Psoas muscle (tissue), 8 donors: ENCODE measurements at places on chromosomes 12 and 14. TPM values are rescaled to one million over a fixed set of nuclear protein-coding genes. Genes with fewer than 3 reads are reported as not detected.

DNA sequence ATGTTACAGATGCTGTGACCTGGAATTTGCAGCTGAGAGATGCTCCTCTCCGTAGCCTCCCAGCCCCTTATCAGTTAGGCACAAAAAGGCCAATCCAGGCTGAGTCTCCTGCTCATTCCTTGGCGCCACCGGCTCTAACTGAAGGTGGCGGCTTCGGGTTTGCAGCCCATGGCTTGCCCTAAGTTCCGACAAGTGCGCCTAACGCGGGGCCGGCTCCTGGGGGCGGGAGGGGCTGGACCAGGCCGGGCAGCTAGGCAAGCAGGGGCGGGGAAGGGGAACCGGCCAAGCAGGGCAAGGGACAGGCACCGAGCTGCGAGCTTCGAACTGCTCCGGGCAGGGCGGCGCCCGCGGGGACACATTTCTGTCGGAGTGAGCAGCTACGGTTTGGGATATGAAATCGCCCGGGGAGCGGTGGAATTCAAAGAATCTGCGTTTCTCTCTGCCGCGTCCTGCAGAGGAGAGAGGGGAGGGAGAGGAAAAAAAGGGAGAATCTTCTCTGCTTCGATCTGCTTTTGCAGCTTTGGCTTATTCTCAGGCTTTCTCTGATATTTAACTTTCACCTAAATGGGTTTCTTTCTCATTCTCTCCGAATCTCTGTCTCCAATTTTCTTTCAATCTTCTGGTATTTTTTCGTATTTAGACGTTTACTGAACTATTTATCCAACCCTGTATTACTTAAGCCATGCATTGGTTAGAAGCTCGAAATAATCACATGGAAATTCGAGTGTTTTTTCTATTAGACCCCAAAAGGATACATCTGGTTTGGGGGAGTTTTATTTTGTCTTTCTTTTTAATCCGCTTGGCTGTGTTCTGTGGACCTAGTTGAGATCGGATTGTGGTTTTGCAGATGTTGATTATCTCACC, 1.6 kb upstream of the HOXC12 start:
- no peaks in the 10 kb centered on the region for H3K4me1 ChIP-seq
- H3K36me3 ChIP-seq, result no peaks in the 10 kb centered on the region
- H3K4me3 ChIP-seq, result no peak overlapping the region
- DNase-seq, result no peak

DNA sequence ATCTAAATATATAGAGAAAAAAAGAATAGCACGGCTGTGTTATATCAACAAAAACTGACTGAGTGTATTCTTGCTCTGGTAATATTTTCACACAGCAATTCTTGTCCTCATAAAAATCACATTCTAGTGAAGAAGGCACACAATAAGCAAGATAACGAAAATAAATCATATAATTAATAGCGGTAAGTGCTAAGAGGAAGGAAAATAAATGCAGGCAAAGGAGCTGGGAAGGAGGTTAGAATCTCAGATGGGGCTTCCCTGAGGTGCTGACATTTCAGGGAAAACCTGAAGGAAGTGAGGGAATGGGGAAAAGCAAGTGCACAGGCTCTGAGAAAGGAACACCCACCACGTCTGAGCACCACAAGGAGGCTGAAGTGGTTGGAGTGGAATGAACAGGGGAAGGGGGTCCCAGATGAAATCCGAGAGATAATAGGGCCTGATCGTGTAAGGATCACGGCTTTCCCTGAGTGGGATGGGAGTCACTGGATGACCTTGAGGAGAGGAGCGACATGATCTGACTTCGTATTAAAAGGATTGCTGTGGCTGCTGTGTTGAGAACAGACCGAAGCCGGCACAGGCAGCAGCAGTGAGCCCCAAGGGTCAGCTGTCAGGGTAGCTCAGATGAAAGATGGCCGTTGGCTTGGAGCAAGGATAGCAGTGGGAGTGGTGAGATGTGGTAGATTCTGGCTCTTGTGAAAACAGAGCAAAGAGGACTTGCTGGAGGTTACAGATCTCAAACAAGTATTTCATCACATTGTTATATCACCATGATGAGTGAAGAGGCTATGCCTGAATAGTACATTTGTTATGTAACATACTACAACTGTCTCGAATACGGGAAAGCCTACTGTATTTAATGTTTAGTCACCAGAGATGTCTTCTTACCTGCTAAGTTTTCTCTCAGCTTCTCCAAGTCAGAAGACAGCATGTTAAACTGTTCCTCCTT, 67.1 kb upstream of the VPS33A start:
- peaks cover 6% of the 10 kb centered on the region for H3K4me1 ChIP-seq
- DNase-seq, result peak; percentile 65
- no peaks in the 10 kb centered on the region for H3K27me3 ChIP-seq
- peaks cover 12% of the 10 kb centered on the region for H3K36me3 ChIP-seq

DNA sequence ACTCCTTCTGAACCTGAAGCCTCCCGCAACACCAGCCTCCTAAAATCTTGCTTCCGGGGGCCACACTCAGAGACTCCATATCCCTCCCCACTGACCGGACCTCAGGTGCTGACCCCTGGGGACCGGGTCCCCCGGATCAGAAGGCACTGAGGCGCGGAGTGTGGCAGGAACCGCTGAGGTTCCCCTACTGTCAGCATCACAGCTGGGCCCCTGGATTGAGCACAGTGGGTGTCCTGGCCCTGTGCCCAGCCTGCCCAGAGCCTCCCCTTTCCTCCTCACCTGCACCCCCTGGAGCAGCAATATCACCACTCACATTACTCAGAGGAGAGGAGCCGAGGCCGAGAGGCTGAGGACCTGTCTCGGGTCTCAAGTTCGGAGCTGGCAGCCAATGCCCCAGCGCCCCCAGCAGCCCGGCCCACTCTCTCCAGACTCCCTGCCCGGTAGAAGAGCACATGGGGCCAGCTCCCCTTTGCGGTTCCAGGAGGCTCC, 101.2 kb upstream of the EIF5 start:
- H3K27ac ChIP-seq, result no peak overlapping the region
- H3K27me3 ChIP-seq, result no peaks in the 10 kb centered on the region
- H3K36me3 ChIP-seq, result no peaks in the 10 kb centered on the region
- no peaks in the 10 kb centered on the region for H3K4me1 ChIP-seq
- no peak for DNase-seq
- H3K4me3 ChIP-seq, result no peak overlapping the region

GRCh38 chr14:93619176-93619793, 169.0 kb downstream of the PRIMA1 start:
- H3K4me3 ChIP-seq, result no peak overlapping the region
- no peaks in the 10 kb centered on the region for H3K27me3 ChIP-seq
- H3K4me1 ChIP-seq, result no peaks in the 10 kb centered on the region
- no peak for DNase-seq
- H3K27ac ChIP-seq, result no peak overlapping the region

- peak overlapping the region; percentile 92 for H3K27ac ChIP-seq
- H3K36me3 ChIP-seq, result peaks cover 2% of the 10 kb centered on the region
- peak; percentile 16 for DNase-seq
- peak overlapping the region; percentile 93 for H3K4me3 ChIP-seq
- no peaks in the 10 kb centered on the region for H3K27me3 ChIP-seq
Measured at GRCh38 chr14:59483363-59483762, 845 bp downstream of the L3HYPDH start.

DNA sequence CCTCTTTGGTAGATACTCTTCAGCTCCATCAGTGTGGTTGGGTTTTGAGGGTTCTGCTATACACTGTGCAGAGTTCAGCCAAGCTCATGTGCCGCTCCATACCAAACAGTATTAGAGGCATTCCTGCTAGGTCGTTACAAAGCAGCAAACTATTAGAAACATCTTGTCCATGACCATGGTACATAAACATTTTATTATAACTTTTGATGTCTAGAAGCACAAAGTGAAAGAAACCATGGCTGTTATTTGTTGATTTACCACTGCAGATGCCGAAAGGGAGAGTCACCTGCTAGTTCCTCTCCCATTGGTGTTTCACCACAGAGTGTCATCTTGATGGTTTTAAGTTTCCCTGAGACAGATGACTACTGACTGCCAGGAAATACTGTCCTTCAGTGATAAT, 242.0 kb downstream of the ADAMTS20 start:
- no peaks in the 10 kb centered on the region for H3K36me3 ChIP-seq
- H3K27ac ChIP-seq, result no peak overlapping the region
- H3K4me1 ChIP-seq, result no peaks in the 10 kb centered on the region
- no peaks in the 10 kb centered on the region for H3K27me3 ChIP-seq
- H3K4me3 ChIP-seq, result no peak overlapping the region

DNA sequence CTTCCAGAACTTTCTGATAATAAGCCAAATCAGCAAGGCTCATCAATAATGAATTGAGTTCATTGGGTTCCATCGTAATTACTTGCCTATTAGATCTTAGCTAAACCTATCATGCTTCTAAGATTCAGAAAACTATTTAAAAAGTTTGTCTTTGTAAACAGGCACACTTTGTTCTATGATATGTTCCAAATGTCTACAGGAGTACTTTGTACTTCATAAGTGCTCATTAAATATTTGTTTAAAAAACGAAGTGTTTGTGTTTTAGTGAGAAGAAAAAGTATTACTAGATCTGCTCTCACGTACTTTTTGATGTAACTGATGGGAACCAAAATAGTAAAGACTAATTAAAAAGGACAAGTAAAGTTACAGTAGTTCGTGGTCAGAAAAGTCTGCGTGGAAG, 172.8 kb upstream of the FLRT2 start:
- H3K36me3 ChIP-seq, result no peaks in the 10 kb centered on the region
- H3K27ac ChIP-seq, result no peak overlapping the region
- no peak overlapping the region for H3K4me3 ChIP-seq
- no peaks in the 10 kb centered on the region for H3K4me1 ChIP-seq
- no peaks in the 10 kb centered on the region for H3K27me3 ChIP-seq

DNA sequence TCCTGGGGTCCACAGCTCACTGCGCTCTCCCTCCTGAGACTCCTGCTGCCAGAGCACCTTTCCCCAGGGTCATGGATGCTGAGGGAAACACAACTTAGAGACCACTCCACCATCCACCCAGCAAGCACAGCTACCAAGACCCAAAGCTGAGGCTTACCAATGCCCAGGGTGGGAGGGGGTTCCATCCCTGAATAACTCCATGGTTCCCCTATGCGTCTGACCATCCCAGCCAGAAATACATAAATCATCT, 36.3 kb downstream of the DAD1 start:
- no peaks in the 10 kb centered on the region for H3K36me3 ChIP-seq
- H3K4me1 ChIP-seq, result peaks cover 12% of the 10 kb centered on the region
- H3K27ac ChIP-seq, result no peak overlapping the region
- H3K4me3 ChIP-seq, result no peak overlapping the region
- no peak for DNase-seq

The TAS2R8 gene
- total RNA-seq, result not detected
